ENCODE measurements at places on chromosomes 4 and X.

GRCh38 chrX:101290957-101291603 is at the start of gene TAF7L:
TAF7L (minus strand) TSS chrX:101291334; CDS start chrX:101287543, 3,791 bp downstream.
- no peak for DNase-seq

GRCh38 chr4:17490575-17491059 is 21.3 kb downstream of the QDPR start:
- DNase-seq = no peak

DNA sequence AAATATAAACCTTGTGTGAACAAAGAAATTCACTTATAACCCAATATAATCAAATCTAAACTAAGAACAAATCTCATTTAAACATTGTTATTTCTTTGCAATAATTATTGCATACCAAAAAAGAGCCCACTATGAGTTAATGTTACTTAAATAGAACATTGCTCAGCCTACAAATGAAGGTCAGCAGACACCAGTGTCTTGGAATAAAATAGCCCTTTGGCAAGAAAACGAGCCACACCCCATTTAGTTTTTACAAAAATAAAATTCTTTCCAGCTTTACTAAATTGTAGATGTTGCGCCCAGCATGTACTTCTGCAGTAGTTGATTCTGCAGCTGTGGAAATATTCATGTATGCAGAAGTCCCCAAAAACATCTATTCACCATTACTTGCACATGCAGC is 12.2 kb downstream of the PLS3 start:
- no peak for DNase-seq

DNA sequence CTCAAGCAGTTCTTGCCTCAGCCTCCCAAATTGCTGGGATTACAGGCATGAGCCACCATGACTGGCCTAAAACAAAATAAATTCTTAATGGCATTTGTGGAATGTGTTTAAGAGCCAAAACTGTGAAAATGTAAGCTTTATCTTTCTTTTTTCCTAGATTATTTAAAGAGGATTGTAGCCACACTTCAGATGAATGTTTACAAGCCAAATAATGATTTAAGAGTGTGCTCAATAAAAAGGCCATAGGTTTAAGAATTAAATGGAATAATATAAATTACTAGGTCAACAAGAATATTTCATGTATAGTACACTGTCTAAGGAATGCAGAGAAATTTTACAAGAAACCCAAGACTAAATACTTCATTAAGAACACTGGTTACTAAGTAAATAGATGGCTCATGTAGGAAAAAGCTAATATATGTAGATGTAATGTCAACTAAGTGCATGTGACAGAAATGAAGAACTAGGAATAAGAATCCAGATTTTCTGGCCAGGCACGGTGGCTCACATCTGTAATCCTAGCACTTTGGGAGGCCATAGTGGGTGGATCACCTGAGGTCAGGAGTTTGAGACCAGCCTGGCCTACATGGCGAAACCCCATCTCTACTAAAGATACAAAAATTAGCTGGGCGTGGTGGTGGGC is 21.3 kb upstream of the UGDH start:
- DNase-seq = no peak

DNA sequence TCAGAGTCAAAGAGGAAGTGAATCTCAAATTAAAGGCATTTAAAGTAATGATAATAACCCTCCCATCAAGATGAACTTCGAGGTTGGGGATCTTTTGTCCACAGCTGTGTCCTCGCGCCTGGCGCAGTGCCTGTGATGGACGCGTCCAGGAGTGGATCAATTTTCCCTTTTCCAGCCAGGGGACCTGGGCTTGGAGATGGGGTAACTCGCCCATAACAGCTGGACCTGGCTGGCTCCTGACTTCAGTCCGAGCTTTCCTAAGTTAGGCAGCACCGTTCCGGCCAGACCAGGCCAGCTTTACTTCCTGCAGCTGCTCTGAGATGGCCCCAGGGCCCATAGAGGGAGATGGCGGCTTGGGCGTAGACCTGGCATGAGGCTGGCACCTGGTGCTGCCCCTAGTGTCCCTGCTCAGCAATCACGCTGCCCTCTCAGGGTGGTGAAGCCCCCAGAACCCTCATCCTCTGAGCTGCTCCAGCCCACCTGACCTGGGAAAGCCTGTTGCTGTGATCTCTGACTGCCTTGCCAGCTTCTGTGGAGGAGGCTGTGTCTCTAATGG is 23.9 kb downstream of the ADRA2C start:
- DNase-seq = no peak

- no peak for DNase-seq
Measured at GRCh38 chr4:185700630-185701029, 111.4 kb downstream of the SORBS2 start.

- no peak for DNase-seq
Measured at GRCh38 chr4:186633844-186634243, 78.5 kb upstream of the MTNR1A start.

GRCh38 chr4:11223311-11223710 is 205.4 kb downstream of the HS3ST1 start:
- no peak for DNase-seq

DNA sequence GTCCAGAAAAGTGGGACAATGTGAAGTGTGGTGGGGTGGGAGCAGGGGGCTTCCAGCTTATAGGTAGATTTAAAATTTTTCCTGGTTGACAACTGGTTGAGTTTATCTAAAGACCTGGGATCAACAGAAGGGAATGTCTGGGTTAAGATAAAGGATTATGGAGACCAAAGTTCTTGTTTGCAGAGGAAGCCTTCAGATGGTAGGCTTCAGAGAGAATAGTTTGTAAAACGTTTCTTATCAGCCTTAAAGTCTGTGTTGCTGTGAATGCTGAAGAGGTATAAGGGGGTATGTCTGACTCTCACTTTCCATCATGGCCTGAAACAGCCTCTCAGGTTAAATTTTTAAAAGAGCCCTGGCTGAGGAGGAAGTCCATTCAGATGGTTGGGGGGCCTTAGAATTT is 20.5 kb downstream of the MGST2 start:
- DNase-seq = no peak

- DNase-seq = no peak
Measured at GRCh38 chr4:77881460-77882295, 19.0 kb downstream of the MRPL1 start.

- peak; percentile 85 for DNase-seq
Measured at GRCh38 chr4:81314196-81314896, 99.3 kb upstream of the PRKG2 start.

DNA sequence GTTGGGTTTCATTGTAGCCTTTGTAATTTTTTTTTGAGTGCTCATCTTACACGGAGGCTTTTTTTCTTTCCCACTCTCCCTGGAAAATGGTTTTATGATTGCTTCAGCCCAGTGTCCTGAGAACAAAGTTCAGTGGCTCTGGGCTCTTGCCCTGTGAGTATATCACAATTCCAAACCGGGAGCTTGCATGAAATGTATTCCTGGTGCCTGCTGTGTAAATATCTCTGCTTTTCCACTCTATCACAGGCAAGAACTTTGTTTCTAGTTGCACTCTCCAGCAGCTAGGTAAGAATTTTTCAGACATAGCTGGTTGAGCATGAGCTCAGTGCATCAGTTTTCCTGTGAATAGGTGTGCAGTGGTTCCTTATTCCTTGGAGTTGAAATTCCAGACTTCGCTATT is 60.8 kb downstream of the SUPT20HL2 start:
- DNase-seq = no peak

DNA sequence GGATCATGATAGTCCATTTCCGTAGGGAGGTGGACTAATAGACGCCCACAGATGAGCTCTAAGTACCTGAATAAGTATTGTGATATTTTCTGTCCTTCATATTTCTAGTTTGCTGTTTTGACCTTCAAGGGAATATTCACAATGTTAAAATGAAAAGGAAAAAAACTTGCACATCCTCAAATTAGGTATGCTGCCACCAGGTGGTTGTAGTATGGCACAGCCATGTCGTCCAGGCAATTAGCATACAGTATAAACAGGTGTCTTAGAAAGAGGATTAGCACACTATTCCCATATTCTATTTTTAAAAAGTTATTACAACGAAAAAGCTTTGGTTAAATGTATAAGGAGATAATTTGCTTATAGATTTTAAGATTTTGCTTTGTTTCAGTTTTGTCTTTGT is 802.0 kb downstream of the RPA4 start:
- DNase-seq = peak; percentile 6

DNA sequence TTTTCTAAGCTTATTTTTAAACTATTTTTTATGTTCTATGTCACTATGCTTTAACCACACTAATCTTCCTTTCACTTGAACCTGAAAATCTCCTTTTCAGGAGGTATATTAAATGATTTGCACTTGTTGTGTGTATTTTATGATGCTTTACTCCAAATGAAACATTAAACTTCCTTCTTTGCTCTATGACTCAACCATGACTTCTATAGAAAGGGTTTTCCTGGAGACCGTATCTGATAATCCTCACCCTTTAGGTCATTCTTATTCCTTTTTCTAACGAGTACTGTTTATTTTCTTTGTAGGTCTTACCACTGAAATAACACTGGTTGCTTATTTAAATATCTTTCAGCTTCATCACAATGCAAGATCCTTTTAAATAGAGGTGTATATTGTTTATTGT is 1163.2 kb downstream of the PCDH18 start:
- DNase-seq = peak; percentile 41

DNA sequence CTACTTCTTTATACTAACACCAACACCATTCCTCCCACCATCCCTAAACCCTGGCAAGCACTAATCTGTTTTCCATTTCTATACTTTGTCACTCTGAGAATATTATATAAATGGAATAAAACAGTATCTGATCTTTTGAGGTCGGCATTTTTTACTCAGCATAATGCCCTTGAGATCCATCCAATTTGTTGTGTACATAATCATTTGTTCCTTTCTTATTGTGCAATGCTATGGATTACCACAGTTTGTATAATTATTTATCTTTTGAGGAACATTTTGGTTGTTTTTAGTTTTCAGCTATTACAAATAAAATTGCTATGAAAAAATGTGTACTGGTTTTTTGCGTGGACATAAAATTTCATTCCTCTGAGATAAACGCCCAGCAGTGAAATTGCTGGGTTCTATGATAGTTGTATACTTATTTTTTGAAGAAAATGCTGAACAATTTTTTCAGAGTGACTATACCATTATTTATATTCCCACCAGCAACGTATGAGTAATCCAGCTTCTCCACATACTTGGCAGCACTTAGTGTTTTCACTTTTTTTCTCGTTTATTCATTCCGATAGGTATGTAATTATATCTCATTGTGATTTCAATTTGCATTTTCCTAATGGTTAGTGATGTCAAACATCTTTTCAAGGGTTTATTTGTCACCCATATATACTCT is 154.3 kb upstream of the DCAF8L1 start:
- no peak for DNase-seq

All from kidney capillary endothelial cell (primary cell).